ENCODE measurements at places on chromosomes 3 and 15. TPM values are rescaled to one million over a fixed set of nuclear protein-coding genes. Genes with fewer than 3 reads are reported as not detected.
A peak's percentile ranks its signal among the peaks of the same experiment; 100 is the strongest.

DNA sequence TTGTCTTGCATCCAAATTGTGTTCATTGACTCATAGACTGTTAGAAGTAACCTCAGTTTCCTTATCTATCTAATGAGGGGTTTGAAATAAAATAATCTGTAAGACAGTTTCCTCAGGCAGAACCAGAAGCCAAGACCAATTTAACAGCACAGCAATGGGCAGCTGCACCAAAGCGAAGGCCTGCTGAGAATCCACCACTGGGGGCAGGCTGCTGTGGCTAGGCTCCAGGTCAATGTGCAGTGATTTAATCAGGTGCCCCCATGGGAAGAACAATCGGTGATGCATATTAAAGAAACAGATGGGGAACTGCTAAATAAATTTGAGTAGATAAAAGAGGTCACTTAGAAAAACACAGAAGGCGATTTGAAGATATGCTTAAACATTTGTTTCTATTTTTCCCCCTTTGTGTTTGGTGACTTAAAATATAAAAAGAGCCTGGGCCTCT, 28.0 kb upstream of the TMOD3 start:
- ATAC-seq, result no peak

- ATAC-seq, result peak; percentile 53
Measured at GRCh38 chr3:11671648-11672100, 28.0 kb upstream of the VGLL4 start.

DNA sequence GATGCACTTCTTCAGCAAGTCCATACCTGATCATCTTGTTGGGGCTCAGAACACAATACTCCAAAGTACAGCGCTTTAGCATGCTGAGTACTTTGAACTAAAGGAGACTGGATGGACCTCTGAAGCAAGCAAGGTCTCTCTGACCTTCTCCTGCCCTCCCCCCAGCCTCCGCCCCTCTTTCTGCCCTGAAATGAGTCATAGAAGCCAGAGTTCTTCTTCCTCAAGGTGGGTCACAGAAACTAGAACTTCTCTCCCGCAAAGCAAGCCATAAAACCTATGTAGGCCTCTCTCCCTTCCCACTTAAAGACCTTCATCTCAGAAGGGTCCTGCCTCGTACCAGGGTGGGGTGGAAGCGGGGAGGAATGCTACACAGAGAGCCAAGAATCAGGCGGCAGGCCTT, 230.5 kb upstream of the PROK2 start:
- ATAC-seq, result no peak

GRCh38 chr3:46416125-46416810, 9.2 kb downstream of the CCRL2 start:
- no peak for ATAC-seq

DNA sequence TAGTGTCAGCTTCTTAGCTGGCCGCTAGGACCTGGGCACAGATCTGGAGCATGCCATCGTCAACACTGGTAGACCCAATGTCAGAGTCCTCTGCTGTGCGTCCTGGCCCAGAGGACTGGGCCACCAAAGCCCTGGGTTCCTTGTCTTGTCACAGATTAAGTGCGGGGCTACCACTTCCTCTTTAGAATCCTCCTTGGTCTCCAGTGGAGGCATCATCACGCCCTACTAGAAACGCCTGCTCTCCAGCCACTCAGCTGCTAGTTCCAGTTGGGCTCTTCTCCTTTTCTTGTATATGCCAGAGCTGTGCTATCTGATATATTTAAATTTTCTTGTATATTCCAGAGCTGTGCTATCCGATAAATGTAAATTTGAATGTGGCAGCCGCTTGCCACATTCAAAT, 11.2 kb downstream of the PPCDC start:
- ATAC-seq, result no peak

DNA sequence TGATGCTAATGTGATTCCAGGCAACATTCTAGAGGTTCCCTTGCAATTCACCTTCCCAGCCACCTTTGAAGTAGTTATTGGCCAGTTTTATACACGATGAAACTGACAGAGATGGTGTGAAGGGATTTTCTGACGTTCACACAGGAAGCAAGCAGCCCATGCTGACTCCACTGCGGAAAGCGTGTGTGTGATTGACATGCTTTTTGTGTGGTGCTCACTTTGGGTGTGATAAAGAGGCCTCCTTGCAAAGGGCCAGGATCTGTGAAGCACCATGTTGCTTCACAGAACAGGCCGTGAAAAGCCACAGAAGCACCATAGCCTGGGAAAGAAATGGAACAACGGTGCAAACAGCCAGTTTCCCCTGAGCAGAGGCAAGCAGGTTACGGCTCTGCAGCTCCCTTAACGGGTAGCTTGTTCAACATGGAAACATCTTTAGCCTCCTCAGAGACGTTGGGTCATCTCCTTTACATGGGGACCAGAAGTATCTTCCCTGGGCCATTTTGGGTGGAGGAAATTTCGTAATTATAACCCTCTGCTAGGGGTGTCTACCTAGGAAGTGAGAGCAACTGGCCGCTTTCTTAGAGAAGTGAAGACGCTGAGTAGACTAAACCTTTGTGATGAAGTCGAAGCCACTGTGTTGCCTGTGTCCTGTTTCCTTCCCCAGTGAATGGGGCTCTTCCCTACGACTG, 108.5 kb downstream of the APBA2 start:
- ATAC-seq, result no peak

- no peak for ATAC-seq
Measured at GRCh38 chr3:149487598-149488197, 13.2 kb downstream of the TM4SF4 start.

GRCh38 chr15:70240820-70241430, 143.2 kb upstream of the TLE3 start:
- ATAC-seq, result no peak

DNA sequence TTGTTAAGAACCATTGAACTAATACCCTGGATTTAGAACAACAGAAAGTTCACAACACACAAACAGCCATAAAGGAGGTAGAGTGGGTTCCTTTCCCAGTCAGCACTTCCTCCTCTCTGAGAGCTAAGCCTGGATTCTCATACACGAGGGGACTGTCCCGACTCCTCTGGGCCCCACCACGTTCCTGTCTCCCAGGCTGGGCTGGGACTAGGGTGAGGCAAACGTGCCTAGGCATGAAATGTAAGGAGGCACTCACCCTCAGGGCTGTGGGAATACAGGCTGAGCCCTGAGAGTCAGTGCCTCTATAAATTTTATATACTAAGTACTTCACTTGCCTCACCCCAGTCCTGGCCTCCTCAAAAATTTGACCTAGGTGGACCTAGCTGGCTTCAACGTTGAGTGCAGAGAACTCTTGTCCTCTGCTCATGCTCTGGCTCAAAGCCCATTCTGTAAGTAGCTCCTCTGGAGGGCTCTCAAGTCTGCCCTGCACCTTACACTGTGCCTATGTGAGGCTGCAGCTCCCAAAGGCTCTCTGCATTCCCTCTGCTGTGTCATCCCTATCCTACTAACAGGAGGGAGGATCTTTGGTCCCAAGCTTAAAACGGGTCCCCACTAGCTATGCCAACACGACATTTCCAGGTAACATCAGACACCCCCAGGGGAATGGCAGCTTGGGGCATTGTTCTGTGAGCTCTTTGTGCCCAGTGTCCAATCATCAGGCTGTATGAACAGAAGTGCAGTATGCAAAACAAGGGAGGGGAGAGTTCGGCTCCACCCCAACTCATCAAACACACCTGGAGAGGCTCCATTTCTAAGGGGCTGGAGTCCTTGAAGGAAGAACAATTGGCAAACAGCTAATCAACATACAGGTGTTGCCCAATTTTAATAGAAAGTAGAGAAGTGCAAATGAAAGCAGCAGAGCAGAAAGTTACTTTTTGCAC, 233.2 kb downstream of the RPLP1 start:
- no peak for ATAC-seq

GRCh38 chr3:128846486-128846891, 32.9 kb upstream of the ACAD9 start:
- ATAC-seq, result no peak

- ATAC-seq, result no peak
Measured at GRCh38 chr3:82473864-82474541, 712.6 kb upstream of the GBE1 start.

DNA sequence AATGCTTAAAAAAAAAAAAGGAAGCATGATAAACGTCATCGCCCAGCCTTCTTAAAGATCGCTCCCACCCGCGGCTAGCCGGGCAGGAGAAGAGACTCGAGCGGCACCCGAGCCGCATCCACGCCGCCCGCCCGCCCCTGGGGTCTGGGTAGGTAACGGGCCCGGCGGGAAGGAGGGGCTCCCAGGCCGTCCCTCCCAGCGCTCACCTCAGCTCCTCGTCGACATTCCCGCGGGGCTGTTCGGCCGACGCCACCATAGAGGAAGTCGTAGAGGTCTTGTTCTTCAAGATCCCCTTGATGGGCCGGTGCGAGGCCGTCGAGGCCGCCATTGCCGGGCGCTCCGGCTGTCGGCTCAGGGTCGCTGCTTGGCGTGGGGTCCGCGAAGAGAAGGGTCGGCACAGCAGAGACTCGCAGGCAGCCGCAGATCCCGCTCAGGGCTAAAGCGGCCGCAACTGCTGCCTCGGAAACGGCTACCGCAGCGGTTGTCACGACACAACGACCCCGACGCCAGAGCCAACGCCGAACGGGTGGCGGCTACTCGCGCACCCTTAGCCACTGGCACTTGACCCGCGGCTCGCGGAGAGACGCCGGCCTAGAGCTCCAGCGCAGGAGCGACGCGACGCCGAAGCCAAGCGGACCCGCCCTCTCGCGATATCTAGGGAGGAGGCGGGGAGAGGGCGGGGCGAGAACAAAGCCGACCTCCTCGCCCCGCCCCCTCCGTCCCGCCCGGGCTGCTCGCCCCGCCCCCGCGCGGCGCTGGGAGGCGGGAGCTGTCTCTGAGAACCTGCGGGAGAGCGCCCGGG, at the start of gene PPP1R2:
TSS of gene PPP1R2 (minus strand) at position 628 of the 802 bp plus-strand sequence. CDS start at position 328, 300 bp downstream.
- peak; percentile 90 for ATAC-seq

DNA sequence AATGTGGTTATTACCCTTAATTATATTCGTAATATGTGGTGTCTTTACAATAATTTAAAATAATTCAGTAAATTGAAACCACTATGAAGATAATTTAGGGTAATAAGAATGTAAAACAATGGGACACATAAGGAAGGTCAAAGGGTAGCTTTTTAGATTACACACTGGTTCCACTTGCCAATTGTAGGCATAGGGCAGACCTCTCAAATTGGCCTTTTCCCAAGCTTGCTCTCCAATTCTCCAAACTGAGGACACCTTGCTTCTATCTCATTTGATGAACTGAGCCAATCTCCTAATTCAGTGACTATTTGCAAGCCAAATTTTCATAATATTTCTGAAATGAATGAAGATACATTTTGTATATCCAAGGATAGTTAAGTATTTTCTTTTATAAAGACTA, 151.4 kb downstream of the ARPP21 start:
- ATAC-seq, result no peak

DNA sequence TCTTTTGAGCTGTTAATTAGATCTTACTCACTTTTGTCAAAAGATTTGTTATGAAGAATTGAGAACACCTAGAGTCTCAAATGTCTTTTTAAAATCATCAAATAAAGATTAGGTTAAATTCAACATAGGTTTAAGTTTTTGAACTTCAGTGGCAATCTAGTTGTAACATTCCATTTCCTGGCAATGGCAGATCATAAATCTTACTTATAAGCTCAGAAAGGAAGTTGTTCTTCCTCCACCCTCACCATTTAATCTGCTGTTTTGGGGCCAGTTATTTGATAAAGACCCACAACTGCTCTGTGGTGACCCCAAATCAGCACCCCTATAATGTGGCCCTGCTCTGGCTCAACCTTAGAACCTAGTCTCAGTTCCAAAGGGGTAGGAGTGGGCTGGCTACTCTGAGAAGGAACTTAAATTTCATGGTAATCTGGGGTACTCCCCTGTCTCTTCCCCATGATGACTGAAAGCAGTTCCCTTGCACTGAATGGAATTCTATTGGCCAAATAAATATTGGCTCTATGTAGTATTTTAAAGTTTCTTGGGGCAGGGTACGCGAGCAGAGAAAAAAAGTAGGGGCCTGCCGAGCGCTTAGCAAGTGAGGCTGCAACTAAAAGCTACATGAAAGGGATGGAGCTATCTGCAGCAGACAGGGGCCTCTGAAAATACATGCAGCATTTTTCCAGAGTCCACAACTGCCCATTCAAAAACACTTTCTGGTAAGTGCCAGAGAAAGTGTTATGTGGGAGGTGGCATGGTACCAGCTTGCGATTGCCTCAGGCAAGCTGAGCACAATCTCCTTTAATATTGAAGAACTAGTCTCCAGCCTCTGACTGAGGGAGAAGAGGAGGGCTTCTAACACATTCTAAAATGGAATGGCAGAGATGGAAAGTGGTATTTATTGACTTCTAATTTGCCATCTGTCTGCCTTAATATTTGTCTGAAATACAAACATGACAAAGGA, 103.6 kb upstream of the RASGRP1 start:
- no peak for ATAC-seq

DNA sequence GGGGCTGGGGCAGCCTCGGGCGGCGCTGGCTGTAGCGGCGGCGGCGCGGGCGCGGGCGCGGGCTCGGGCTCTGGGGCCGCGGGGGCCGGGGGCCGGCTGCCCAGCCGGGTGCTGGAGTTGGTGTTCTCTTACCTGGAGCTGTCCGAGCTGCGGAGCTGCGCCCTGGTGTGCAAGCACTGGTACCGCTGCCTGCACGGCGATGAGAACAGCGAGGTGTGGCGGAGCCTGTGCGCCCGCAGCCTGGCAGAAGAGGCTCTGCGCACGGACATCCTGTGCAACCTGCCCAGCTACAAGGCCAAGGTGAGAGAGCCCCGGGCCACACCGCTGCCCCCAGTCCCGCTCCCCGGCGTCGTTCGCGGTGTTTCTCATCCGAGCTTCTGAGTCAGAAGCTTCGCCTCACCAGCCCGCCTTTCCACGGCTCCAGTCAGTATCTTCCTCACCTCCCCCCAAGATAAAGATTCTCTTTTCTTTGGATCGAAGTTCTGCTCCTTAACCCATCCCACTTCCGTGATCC, 600 bp downstream of the FBXO45 start:
- ATAC-seq, result no peak

DNA sequence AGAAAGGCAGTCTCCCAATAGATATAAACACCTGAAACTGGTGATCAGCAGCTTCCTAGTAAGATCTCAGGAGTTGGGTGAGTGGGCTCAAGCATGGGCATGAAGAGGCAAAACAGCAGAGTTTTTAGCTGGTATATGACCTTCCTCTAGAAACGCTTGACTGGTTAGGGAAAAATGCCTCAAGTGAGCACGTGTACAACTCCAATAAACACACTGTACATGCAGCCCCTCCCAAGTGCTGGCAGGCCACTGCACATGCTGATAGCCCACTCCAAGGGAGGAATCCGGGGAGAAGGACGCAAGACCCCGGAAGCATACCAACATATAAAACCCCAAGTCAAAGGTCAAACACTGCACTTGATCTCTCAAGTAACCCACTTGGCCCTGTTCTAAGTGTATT, 143.0 kb downstream of the FMN1 start:
- no peak for ATAC-seq

- ATAC-seq, result no peak
Measured at GRCh38 chr3:27976933-27977332, 254.8 kb upstream of the EOMES start.

- ATAC-seq, result no peak
Measured at GRCh38 chr3:26920646-26921478, 298.3 kb downstream of the LRRC3B start.

- ATAC-seq, result no peak
Measured at GRCh38 chr15:63509056-63509954, 4.9 kb downstream of the USP3 start.

GRCh38 chr3:33980252-33980651, 181.8 kb downstream of the PDCD6IP start:
- peak; percentile 43 for ATAC-seq

Gene TRPM1
- not detected for total RNA-seq

Gene MAP1A
- total RNA-seq, result 29.3 TPM

Gene CHRD
- total RNA-seq, result 16.2 TPM

Gene CCDC39
- not detected for total RNA-seq

Gene UROC1
- total RNA-seq, result not detected
